ENCODE measurements at places on chromosomes 3 and 15. TPM values are rescaled to one million over a fixed set of nuclear protein-coding genes. Genes with fewer than 3 reads are reported as not detected.

ZNF106 gene
- total RNA-seq = 28.4 TPM

CCR9 gene
- 23.4 TPM for total RNA-seq

COL6A5 gene
- total RNA-seq = not detected

- DNase-seq = peak; percentile 72
Measured at GRCh38 chr15:69755551-69756310, 303.1 kb downstream of the RPLP1 start.

DNA sequence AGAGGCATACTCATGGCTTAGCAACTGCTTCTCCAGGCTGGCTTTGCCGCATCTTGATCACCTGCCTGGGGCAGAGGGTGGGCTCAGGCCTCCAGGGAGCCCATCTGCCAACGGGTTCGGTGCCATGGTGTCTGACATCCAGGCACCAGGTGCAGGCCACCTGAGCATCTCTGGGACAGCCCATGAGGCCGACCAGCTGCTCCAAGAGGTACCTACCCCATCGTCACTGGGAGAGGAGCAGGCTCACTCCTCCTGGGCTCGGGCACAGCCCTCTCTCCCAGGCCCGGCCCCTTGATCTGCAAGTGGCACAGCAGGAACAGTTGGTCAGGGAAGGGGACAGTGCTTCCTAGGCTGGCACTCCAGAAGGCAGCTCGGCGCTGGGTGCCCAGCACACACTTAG is 21.9 kb downstream of the TPRA1 start:
- no peak for DNase-seq

DNA sequence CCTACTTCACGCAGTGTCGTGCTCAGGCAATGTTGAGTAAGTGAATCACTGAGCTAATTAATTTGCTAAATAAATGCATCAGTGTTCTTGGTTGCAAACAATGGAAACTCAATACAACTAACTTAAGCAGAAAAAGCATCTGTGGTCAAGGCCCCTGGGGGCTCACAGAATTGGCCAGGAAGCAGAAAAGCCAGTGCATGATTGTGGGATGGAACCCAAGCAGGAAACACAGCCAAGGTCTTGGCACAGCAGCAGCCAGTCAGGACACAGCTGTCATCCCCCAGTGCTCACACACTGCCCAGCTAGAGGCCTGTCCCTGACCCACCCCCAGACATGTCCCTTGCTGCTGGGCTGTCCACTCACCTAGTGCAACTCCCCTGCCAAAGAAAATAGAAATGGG is 85.9 kb downstream of the AQP9 start:
- DNase-seq = no peak

DNA sequence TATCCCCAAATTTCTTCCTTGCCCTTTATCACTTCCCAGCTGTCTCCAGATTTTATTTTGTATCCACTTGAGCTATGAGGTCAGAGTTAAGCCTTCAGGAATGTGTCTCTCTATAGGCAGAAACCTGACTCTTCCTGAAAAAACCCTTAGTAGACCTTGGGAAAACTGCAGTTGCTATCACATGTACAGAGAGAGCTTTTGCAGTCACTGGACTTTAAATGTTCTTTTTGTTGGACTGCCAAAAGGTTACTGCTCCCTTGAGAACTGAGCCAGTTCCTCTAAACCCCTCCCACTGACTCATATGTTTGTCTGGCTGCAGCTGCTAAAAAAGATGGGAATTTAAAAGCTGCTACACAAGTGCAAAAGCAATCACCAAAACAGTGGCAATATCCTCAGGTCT is 169.1 kb upstream of the CCDC54 start:
- DNase-seq = no peak

- DNase-seq = peak; percentile 88
Measured at GRCh38 chr3:71421820-71422566, 161.5 kb downstream of the FOXP1 start.

- no peak for DNase-seq
Measured at GRCh38 chr15:50050986-50051743, 67.9 kb downstream of the ATP8B4 start.

- DNase-seq = no peak
Measured at GRCh38 chr15:30905821-30906220, 2.1 kb downstream of the FAN1 start.

GRCh38 chr3:60384341-60384740 is 866.9 kb downstream of the FHIT start:
- no peak for DNase-seq

GRCh38 chr3:172256101-172256734 is 192.0 kb downstream of the GHSR start:
- DNase-seq = no peak

DNA sequence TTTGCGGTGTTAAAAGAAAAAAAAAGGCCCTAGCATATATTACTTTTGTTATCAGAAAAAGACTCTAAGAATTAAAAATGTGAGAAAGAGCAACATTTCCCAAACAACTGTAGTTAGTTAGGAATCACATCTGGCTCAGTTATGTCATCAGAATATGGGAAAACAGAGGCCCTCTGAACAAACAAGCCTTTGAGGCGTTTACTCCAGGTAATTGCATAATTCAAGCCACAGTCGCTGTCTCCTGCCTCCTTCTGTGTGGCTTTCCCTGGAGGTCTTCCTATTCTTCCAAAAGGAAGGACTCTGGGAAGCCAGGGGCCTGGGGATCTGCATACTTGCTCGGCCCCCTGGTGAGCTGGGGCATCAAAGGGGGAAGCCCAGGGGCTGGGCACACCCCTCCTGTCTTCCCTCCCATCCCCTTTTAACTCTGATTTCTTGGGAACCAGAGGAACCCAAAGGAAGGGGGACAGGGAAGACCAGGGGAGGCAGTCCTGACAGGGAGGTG is 3.7 kb upstream of the FAM107A start:
- no peak for DNase-seq

- DNase-seq = no peak
Measured at GRCh38 chr3:148600440-148600839, 97.3 kb upstream of the AGTR1 start.

DNA sequence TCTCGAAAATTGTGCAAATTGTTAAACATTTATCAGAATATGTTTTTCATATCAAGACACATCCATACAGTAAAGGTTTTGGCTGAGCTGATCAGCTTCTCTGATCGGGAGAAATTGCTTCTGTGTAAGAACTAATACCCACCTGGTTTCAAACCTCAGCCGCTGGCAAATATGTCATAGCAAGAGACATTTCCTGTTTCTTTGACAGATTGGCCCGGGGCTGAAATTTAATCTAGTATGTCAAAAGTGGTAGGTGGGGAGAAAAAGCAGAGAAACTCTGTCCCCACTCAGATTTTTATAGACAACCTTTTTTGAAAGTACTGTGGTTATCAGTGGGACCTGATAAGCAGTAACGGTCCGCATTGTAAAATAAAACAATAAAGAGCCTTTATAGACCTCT is 88.8 kb upstream of the SLC24A5 start:
- DNase-seq = no peak
